ENCODE measurements at places on chromosomes 7 and 10. TPM values are rescaled to one million over a fixed set of nuclear protein-coding genes. Genes with fewer than 3 reads are reported as not detected.

ZCCHC24 gene
- 4.0 TPM for total RNA-seq

MUC3A gene
- total RNA-seq = 22.0 TPM

KIAA1217 gene
- total RNA-seq = 1.9 TPM

GIMAP4 gene
- total RNA-seq = not detected

NEUROD6 gene
- not detected for total RNA-seq

LBX1 gene
- not detected for total RNA-seq

Data from A549 treated with ZK216348 at 1 μM for 4 hours (cell line).